Left lobe of liver (tissue), 2 donors: ENCODE measurements at places on chromosomes 16 and 17. TPM values are rescaled to one million over a fixed set of nuclear protein-coding genes. Genes with fewer than 3 reads are reported as not detected.

DNA sequence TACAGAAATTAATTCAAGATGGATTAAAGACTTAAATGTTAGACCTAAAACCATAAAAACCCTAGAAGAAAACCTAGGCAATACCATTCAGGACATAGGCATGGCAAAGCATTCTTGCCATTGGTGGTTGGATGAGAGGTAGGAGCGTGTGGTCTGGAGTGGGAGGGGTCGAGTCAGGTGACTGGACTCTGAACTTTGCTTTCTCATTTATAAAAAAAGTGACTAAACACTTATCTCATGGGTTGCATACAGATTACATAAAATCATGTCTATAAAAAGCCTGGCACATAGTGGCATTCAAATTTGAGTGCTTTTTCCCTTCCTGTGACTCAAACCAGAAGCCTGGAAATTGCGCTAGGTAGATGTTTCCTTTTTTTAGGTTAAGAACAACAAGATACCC lies 159.7 kb upstream of the SHISA6 start:
- no peak for DNase-seq

DNA sequence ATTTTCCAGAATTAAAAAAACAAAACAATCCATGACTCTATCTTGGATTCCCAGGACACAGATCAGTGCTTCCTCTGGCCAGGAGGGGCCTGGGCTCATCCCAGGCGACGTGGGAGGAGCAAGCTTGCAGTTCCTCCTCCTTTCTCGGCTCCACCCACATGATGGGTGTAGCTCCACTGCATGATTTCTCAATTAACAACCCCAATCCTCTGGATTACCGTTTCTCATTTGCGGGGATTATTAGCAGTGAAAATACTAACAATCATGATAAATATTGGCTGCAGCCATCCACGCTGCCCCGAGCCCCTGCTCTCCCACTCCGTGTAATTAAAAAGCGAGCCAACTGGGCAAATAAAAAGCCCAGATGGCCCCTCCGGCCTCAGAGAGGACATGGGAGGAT lies 46.4 kb upstream of the SDK2 start:
- no peak for DNase-seq

DNA sequence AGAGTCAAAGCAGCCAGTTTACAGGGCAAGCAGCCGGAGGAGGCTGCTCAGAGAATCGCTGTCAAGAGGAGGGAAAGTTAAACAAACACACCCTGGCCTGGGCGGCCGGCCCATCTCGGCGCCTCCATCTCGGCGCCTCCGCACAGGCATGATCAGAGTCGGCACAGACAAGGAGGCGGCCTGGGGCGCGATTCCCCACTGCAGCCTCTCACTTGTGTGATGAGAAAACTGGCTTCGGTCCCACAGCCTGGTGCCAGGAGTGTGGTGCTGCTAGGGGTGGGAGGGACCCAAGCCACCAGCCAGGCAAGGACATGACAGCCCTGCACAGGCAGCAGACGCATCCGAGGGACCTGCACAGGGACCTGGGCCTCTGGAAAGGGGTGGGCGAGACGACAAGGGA lies 17.7 kb downstream of the SLC38A10 start:
- no peak for DNase-seq

The KNOP1 gene
- 4.9 TPM for total RNA-seq

The CSH2 gene
- total RNA-seq: not detected

DNA sequence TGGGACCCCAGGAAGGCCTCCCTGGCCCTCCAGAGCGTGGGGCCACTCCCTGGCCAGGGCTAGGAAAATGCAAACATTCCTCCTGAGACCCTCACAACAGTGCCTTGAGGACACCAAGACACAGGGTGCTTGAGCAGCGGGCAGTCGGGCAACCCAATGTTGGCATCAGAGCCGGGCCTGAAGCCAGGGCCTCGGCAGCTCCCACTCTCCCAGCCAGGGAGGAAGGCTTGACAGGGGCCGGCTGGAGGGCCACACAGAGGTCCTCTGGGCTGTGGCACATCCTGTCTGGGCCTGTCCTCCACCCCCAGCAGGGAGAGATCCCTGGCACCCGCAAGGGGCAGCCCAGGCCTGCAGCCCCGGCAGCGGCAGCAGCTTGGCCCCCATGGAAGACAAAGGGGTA lies 12.3 kb upstream of the KRT17 start:
- no peak for DNase-seq

The NQO1 gene
- 4.9 TPM for total RNA-seq

The SSTR5 gene
- not detected for total RNA-seq

The SPSB3 gene
- total RNA-seq: 49.1 TPM

DNA sequence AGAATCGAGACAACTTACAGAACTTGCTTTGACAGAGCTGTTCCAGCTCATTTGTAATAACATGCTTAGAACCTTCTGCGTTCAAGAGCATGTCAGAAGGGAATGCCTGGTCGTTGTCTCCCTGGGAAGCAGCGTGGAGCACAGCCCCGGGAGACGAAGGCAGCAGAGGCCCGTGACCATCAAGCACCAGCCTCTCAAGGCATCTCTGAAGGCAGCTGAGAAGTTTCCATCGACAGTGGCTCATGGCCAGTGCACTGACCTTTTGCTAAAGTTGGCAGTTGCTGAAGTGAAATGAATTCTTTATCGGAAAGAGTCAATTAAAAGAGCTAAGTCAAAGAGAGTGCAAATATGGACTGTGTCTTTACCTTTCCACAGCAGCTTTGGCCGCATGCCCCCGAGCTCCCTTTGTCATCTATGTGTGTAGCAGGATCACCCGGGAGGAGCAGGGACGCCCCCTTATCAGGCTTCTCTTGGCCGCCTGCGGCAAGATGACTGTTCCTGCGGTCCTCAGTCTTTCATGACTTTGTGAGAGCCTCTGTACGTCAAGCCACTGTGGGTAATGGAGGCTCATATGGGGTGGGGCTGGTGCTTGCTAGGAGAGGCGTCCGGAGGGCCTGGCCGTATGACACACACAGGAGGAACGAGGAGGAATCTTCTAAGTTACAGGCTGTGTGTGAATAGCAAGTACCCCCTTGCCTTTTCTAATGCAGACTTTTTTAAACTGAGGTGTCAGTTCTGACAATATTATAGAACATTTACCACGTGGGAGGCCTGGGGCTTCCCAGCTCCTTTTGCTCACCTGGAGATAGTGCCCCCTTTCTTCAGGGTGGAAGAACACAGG lies 54.2 kb downstream of the LDHD start:
- DNase-seq: peak; percentile 89

The IRX3 gene
- 1.4 TPM for total RNA-seq

The CD300LG gene
- not detected for total RNA-seq

- DNase-seq: no peak
Measured at GRCh38 chr16:14629612-14629918, 495 bp downstream of the PARN start.

GRCh38 chr16:85641776-85642176 lies 28.7 kb downstream of the GSE1 start:
- peak; percentile 96 for DNase-seq

The CTCF gene
- total RNA-seq: 13.4 TPM

DNA sequence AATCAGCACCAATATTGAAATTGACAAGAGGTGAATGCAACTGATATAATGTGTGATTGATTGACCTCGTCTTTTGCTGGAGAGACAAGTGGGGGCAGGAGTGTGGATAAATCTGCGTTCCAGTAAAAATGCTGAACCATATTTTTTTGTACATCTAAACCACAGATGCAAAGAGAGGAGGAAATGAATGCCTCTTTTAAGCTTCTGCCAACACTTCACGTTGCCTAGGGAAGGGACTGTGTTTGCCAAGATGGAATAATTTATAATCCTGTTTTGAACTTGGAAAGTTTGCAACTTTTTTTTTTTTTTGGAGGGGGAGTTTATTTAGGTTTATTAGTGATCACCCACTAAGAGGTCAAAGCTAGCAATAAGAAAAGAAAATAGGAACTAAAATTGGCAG lies 288.2 kb upstream of the EEF2KMT start:
- no peak for DNase-seq

- DNase-seq: no peak
Measured at GRCh38 chr16:15796885-15797284, 59.9 kb downstream of the MYH11 start.

- DNase-seq: no peak
Measured at GRCh38 chr16:82703871-82704768, 77.4 kb downstream of the CDH13 start.

The ACSM3 gene
- total RNA-seq: 70.8 TPM

The KRTAP2-1 gene
- total RNA-seq: not detected

DNA sequence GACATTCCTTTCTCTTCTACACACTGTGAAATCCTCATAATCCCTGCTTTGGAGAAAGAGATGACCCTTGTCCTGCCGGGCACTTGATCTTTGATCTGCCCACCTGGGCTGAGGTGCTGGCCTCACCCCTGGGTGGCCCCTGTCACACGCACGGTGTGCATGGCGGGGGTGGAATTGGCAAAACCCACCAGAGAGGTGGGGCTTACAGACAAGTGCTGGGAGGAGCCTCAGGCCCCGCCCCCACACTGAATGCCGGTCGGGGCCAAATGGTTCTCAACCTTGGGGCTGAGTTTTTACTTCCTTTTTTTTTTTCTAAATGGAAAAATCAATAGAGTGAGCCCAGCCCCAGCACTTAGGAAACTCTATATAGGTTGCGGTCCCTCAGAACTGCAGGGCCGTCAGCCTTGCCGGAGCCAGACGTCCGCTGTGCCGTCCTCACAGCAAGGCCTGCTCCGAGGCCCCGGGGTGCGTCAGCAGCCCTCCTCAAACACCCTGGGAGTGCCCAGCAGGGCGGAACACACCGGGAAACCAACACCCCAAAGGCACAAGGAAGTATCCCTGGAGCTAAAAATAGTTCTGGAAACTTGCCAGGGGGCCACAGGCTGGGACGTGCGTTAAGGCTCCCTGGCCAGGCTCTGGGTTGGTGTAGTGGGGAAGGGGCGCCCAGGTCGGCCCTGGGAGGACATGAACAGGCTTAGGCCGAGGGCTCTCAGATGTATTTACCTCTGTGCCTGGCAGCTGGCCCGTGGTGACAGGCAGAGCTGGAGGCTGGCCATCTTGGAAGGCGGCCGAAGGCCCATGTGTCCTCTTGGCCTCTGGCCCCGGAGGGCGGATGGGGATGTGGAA lies 11.0 kb downstream of the GPRC5C start:
- DNase-seq: peak; percentile 99

The KRTAP16-1 gene
- not detected for total RNA-seq

The NLRC3 gene
- total RNA-seq: 0.81 TPM

DNA sequence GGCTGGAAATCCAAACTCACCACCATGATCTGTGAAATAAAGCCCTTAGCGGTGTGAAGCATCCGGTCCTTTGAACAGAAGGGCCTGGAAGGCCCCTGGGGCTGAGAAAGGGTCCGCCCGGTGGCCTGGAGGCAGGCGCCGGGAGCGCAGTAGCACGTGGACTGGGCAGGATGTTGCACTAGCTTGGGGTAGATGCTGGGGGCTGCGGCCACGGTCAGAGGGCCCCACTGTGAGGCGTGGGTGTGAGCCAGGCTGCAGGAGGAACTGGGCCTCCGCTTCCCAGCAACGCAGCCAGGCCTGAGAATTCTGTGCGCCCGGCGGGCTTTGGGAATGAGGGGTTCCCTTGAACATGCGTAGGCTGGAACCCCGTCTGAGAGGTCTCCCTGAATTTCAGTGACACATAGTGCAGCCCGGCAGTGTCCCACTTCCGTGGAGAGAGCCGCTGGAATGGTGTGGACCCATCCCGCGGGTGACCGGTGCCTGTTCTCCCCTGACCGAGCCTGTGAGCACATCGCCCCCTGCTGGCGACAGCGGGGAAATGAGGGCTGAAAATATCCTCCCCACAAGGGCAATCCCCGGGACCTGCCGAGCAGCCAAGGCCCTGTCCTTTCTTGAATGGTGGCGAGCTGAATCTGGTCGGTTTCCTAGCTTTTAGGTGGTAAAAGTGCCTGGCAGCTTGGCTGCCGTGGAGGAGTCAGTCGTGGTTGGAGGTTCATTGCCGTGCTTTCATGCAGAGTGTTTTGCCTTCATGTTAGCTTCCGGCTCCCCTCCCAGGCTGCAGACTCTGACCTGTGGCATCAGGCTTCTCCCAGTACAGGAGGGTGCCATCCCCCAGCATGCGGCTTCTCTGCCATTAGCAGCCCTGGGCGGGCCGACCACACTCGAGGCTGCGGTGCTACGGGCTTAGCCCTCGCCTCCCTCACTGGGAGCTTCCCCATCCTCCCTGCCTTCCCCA lies 43.8 kb downstream of the DNAJA2 start:
- DNase-seq: peak; percentile 61

DNA sequence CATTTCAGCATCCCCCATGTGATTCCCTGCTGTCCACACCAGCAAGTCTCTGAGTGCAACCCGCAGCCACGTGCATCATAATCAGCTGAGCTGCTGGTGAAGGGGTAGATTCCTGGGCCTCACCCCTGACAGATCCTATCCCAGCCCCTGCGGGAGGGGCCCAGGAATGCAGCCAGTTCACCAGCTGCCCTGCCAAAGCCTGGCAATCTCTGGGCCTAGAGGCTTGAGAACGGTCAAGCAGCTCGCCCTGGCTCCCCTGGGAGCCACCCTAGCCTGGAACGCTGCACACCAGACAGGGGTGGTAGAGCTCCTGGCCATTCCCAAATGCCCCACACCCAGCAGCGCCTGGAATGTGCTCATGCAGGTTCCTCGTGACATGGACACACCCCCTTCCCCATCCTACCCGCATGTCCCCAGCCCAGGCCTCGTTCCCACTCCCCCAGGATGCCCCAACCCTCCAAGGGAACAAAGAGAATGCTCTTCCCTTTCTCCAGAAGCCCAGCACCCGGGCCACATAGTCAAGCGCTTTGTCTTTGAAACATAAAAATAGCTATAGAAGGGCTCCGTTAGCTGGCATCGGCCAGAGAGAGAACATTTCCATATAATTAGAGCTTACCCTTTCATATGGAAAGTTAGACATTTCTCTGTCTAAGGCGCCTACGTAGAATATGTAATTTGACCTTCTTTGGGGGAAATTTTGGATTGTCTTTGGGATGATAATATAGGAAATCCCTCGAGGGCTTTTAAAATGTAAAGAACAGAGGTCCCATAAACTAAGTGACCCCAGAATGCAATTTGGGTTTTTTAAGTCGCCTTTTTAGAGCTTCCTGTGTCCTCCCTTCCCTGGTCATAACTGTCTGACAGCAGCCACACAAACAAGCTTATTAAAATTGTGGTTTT lies 3.4 kb downstream of the CEP295NL start:
- no peak for DNase-seq

DNA sequence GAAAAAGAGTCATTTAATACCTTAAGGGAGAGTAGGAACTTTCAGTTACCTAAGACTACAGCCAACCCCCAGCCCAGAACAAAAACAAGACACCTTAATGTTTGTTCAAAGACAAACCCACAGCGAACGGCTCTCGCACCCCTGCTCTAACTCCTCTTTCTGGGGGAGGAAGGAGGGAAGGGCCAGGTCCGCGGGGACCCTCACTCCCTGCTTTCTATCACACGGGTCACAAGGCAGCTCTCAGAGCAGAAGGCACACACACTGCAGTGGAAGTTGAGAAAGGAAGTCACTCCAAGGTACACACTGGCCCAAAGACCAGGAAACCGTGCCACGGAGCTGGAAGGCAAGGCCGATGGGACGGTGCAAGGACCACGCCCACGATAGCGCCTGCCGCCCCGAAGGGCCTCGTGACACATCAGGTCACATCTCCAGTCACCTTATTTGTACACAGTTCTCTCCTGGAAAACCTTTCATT lies 10.0 kb downstream of the LITAFD start:
- DNase-seq: no peak

The JPH3 gene
- total RNA-seq: not detected

The CPHXL2 gene
- not detected for total RNA-seq

The TACO1 gene
- 47.9 TPM for total RNA-seq

GRCh38 chr17:72296456-72296855 lies 175.6 kb downstream of the SOX9 start:
- no peak for DNase-seq

The FOXO3B gene
- total RNA-seq: 0.93 TPM

- no peak for DNase-seq
Measured at GRCh38 chr17:62899361-62899760, 66.7 kb upstream of the TANC2 start.

- peak; percentile 45 for DNase-seq
Measured at GRCh38 chr16:50509521-50510341, 38.5 kb upstream of the NKD1 start.
